ENCODE measurements at places on chromosomes 12 and 14.

- DNase-seq, result no peak
Observed at GRCh38 chr12:28278960-28279359, 88.7 kb downstream of the CCDC91 start.

DNA sequence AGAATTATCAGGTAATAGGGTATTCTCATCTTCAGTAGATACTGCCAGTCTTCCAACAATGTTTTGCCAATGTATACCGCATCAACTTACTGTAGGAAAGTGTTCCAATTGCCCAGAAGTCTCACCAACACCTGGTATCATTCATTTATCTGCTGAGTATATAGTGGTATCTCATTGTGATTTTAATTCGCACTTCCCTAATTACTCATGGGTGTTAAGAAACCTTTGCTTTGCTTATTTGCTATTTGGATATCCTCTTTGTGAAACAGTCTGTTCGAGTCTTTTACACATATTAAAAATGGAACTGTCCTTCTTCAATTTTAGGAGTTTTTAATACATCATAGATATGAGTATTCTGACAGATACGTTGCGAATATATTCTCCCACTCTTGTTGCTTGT lies 6.1 kb downstream of the TM7SF3 start:
- no peak for DNase-seq

DNA sequence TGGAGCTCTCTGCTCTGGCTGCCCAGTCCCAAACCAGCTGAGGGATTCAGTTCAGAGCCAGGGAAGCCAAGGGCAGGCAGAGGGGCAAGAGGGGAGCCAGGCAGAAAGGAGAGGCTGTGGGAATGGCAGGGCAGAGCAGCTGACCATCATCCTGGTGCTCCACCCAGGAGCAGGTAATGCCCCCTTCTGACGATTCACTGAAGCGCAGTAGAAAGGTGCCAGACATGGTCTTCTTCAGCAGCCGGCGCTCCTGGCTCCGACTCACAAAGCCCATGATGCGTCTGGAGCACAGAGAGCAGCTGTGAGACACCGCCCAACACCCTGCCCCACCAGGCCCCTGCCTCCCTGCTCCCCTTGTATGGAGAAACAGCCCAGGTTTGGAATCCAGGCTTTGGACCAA lies 8.0 kb downstream of the IL23A start:
- DNase-seq, result no peak

DNA sequence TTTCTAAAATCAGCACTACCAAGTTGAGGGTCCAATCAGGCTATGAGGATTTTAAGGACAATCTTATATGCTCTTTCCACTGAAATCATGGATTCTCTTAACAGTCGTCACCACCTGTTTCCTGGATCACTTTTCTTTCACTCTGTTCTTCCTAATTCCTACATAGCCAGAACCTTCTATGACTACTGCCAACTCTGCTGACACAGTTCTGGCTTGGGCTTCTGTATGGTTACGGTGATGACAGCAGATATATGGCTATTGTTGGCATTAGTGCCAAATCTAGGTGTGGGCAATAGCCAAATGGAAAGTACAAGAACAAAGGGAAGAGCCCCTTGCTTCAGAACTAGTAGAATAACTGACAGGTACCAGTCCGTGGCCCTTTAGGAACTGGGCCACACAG lies 124.0 kb downstream of the ARID2 start:
- DNase-seq, result no peak

- DNase-seq, result no peak
Observed at GRCh38 chr14:74840603-74841030, 35.3 kb downstream of the PROX2 start.

DNA sequence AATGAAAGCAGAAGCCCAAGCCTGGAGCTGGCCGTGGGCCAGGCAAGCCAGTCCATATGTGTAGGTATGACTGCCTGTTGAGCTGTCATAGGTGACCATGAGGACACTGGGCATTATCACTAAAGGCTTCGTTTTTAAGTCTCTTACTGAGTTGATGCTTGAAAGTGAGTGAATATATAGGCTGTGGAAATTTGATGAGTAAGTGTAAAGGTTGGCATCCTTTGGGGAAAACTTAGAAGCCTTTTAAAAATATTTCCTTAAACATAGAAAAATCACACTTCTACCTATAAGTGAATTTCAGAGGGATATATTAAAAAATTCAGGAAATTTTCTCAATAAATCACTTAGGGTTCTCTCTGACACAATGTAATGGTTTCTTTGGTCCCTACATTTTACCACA lies 396.5 kb downstream of the FOXG1 start:
- DNase-seq, result no peak

- no peak for DNase-seq
Observed at GRCh38 chr14:84181072-84181471, 1348.9 kb upstream of the FLRT2 start.

- no peak for DNase-seq
Observed at GRCh38 chr14:97603201-97603600, 806.0 kb downstream of the VRK1 start.

DNA sequence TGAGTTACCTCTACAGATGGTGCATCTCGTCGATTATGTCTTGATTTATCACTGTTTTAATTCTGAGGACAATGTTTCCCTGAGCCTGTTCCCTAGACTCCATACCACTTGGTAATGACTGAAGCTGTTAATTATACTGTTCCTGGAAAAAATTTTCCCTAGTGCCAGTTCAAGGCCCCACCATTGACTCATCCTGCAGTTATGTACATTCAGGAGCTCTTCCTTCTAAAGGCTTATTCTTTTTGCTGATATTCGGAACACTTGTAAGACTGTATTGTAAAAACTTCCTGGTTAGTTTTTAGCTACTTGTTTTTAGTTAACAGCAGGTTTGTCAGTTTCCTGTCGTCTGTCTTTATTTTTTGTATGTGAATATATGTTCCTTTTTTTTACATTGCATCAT lies 30.4 kb upstream of the PPP2R5E start:
- DNase-seq, result no peak

- DNase-seq, result no peak
Observed at GRCh38 chr12:20044846-20045245, 323.5 kb upstream of the PDE3A start.

DNA sequence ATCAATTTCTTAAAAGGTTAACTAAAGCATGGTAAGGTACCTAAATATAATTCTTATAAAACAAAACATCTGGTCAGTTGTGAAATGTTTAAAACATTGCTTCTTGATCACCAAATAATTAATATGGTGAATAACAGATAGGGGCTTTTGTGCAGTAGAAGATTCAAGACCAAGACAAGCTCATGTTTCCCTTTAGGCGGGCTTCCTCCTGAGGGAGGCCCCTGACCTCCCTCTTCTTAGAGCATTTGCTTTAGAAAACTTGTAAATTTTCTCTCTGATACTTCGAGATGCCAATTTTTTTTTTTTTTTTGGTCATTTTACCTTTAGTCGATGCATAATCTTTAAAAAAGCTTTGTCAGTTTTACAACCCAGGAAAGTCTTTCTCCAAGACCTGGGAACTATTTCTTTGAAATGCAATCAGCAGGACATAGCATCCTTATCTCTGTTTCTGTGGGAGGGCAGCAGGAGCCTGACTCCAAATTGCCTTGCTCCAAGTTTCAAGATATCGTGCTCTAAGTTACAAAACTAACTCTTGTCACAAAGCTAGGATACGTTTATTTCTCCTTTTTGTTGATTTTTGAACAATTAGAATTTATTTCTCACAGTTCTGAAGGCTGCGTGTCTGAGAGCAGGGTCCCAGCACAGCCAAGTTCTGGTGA lies 66.6 kb upstream of the BICD1 start:
- no peak for DNase-seq

DNA sequence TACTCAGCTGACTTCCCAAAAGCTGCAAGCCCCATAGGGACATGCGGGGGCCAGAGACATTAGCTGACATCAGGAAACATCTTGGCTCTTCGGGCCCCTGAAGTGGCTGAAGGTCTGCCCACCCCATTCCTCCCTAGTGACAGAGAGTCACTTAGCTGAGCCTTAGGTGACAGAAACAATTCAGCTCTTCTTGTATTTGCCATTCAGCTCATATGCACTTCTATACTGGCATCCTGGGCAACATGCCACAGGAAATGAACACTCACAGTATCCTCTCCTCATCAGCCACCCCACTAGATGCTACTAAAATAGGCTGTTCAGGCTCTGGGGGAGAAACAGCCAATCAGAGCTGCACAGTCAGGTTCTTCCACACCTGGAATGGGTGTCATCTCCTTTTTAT lies 3.4 kb downstream of the DCTN2 start:
- DNase-seq, result no peak

GRCh38 chr12:57008178-57008577 lies 1.8 kb upstream of the ZBTB39 start:
- peak; percentile 74 for DNase-seq

- DNase-seq, result no peak
Observed at GRCh38 chr14:105528586-105529318, 2.4 kb downstream of the TMEM121 start.

- DNase-seq, result no peak
Observed at GRCh38 chr12:115737895-115738294, 539.6 kb downstream of the MED13L start.

DNA sequence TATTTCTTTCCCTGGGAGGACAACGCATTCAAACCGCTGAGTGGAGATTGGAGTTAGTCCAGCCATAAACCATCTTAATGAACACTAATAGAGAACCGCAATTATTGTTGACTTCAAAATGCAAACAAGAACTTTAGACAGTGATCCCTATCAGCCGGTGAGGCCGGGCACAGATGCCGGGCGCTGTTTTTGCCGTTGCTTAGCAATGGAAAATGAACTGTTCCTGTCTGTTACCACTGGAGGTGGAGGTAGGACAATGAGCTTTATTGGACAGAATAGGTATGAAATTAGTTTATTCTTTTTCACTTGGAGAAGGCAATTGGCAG lies 216.8 kb downstream of the TTC8 start:
- peak; percentile 58 for DNase-seq

GRCh38 chr14:29865299-29865698 lies 62.3 kb downstream of the PRKD1 start:
- DNase-seq, result no peak

- DNase-seq, result no peak
Observed at GRCh38 chr12:108634341-108634751, 652 bp upstream of the SELPLG start.

DNA sequence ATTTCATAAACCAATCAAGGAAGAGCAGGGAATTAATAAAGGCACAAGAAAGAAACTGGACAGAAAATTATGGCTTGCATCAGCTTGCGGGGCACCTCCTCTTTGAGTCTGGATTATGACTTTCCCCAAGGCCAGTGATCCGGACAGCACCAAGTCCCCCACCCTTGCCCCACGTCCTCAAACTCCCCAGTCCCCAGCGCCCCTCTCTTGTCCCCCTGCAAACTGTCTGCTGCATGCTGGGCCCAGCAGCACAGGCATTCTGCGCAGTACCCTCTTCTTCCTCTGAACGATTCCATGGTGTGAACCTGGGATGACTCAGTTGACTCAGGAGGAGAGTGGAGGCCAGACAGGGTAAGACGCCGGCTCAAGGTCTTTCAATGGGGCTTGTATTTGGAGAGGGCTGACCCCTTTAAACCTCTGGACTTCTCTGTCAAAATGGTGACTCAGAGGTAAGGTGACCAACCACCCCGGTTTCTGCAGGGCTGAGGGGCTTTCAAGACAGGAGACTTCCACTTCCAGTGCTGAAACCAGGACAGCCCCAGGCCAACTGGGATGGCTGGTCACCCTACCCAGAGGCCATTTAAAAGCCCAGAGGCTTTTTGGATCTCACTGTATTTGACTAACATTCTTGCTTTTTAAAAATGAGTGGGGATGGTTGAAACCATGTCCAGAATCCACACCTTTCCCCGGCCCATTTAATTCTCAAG lies 13.5 kb downstream of the C14orf132 start:
- DNase-seq, result no peak

GRCh38 chr14:69501423-69501838 lies 16.9 kb downstream of the PLEKHD1 start:
- no peak for DNase-seq

DNA sequence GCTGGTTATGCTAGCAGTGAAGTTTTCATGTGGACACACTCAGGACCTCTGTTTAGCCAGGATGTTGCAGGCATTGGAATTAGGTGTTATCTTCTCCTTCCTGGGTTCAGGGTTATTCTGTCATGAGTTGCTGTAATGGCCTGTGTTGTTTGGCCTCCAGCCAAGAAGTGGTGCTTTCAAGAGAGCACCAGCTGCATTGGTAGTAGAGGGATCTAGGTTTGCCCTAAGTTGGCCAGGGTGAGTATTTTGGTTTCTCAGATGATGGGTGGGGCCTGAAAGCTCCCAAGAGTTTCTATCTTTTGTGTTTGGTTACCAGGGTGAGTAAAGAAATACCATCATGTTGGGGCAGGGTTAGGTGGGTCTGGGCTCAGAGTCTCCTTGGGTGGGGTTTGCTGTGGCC lies 2.7 kb upstream of the GZMH start:
- DNase-seq, result no peak

DNA sequence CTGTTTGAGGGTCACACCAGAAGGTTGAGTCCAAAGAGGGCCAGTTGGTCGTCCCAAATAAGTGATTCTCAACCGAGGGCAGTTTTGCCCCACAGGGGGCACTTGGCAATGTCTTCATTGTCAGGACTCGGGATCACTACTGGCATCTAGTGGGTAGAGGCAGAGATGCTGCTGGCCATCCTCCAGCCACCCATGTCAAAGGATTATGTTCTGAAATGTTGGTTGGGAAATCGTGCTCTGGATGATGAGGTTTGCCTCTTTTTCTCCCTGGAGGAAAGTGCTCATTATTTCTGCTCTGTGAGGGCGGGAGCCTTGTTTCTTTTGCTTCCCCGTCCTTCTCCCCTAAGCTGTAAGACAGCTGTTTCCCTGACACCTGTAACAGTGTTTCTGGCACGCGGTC lies 3.6 kb downstream of the ZNF839 start:
- DNase-seq, result no peak

- no peak for DNase-seq
Observed at GRCh38 chr14:50501642-50502041, 30.7 kb downstream of the MAP4K5 start.

GRCh38 chr14:99356031-99356608 lies 84.1 kb upstream of the BCL11B start:
- no peak for DNase-seq

DNA sequence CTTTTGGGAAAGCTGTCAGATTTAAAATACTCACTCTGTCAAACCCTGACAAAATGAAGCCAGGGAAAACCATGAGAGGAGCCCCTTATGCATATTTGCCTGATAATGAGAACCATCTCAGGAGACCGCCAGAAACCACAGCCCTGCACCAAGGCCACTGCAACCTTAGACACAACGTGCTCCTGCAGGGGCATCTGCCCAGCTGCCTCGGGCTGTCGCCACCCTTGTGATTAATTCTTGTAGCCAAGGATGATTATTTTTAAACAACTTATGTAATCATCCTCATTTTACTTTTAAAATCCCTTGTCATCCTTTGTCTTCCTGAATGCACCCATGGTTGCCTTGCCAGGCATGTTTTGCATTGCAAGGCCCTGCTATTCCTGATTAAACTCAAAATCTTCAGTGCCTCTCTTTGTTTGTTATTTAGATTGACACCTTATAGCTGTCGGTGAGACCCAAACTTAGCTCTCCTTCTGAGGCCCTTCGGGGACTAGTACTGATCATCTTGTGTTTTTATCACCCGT lies 766.4 kb upstream of the TMEM132C start:
- no peak for DNase-seq

GRCh38 chr12:93657071-93657470 lies 20.1 kb upstream of the CRADD start:
- DNase-seq, result no peak
